ENCODE measurements at places on chromosomes 5 and 9. TPM values are rescaled to one million over a fixed set of nuclear protein-coding genes. Genes with fewer than 3 reads are reported as not detected.

Gene NEUROG1
- total RNA-seq: not detected

Gene PLAC8L1
- total RNA-seq: not detected

Gene LCN6
- total RNA-seq: 34.7 TPM

Gene SPATA6L
- 8.1 TPM for total RNA-seq

Gene DTWD2
- 1.5 TPM for total RNA-seq

Gene SAXO1
- not detected for total RNA-seq

Gene ADGRD2
- total RNA-seq: not detected

Gene MYMK
- total RNA-seq: not detected

Gene PPIC
- 41.7 TPM for total RNA-seq

Measured in uterus (tissue), 4 donors.